Cortex of kidney (tissue), 1 donor: ENCODE measurements at places on chromosomes 5 and 9.

DNA sequence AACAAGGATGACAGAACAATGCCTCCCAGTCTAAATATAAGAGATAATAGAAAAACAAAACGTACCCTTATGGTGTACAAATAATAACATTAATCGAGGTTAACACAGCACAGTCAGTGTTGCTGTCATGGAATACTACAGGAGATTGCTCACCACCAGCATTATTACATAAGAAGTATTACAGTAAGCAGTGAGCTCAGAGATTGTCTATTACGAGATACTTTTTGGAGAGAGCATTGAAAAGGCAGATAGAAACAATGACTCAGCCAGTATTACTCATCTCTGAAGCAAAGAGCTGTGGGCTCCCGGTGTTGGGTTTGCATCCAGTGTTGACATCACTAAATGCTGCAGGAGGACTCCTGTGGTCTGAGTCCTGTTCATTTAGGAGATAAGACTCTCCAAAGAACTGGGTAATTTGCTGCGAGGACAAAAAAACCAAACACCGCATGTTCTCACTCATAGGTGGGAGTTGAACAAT is 191.9 kb upstream of the SEMA6A start:
- no peak for DNase-seq

DNA sequence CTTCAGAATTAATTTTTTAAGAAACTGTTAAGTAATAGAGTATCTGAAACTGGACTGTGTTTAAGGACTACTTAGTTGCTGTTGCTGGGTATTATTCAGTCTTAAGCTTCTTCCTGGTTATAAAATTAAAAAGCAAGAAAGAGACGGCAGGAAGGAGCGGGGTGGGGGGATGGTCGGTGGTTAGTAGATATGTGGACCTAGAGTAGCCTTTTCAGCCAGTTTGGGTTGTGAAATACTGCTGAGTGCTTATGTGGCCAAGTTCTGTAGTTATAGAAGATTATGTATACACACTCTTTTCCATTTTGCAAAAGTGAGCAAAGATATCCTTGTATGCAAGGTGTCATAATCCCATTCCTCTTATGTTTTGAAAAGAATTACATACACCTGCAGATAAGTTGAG is 28.5 kb downstream of the TRIO start:
- DNase-seq, result no peak

DNA sequence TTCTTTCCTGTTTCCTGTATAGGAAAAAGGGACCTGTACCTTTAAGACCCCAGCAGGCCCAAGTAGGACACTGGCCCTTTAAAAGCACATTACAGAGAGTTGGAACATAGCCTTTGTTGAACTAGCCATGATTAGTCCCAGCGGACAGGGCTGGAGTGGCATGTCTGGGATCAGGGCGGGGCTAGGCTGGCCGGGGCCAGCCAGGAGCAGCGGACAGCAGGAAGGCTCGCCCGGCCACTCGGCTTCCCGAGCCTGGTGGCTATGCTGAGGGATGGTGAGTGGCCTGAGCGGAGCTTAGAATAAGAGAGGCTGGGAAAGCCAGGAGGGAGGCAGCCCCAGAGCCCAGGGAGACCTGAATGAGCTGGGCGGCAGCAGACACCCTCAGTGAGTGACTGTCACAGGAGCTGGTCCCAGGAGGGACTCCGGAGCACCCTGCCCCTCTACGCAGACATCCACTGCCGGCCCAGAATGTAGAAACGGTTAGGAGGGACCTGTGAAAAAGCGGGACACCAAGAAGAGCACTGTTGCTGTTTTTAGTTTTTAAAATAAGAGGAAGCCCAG is 92.1 kb downstream of the DAB2IP start:
- no peak for DNase-seq

- no peak for DNase-seq
Observed at GRCh38 chr5:128257076-128257475, 173.5 kb downstream of the SLC12A2 start.

DNA sequence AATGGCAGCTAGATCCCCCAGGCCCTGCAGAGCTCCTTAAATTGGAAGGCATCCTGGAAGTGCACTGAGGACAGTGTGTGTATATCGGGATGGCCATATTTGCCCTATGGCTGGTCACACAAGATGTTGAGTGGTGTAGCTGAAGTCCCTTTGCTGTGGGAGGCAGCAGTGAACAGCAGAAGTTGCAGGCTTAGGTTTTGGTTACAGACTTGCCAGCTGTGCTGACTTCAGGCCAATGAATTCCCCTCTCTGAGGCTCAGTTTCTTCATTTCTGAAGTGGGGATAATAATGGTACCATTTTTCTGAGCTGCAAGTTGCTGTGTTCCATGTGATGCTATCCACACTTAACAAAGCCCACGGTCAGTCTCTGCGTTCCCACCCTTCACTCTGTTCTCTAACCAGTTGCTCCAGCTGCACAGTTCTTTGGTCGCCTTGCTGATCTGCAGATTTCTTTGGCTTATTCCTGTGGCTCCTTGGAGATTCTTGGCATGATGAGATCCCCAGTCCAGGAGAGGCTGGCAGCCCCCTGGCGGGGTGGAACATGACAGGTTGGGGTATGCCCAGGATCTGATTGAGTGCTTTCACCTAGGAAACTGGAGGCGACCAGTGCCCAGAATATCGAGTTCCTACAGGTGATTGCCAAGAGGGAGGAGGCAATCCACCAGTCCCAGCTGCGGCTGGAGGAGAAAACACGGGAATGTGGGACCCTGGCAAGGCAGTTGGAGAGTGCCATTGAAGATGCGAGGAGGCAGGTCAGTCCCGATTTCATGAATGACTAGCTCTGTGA is 6.5 kb upstream of the GLE1 start:
- DNase-seq, result no peak

- no peak for DNase-seq
Observed at GRCh38 chr5:81728301-81728700, 22.6 kb downstream of the SSBP2 start.

GRCh38 chr5:66255714-66256113 is 111.6 kb downstream of the SREK1 start:
- no peak for DNase-seq

DNA sequence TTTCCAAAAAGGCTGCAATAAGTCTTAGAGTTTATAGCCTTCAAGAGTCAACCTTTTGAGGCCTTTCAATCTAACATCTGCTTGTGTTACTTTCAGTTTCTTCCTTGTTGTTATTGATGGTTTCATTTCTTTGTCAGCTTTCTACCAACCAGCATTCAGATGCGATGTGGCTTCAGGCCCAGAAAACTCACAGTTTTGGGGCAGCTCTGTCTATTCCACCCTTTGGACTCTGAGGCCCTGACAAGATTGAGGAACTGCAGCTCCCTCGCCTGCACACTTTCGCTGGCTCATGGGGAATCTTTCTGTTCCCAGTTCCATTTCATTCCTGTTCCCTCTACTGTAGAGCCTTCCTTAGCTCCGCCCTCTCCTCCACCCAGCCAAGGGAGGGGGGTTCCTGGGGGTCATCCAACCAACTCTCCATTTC is 13.3 kb upstream of the WHRN start:
- DNase-seq, result no peak

- DNase-seq, result no peak
Observed at GRCh38 chr5:146376821-146377220, 38.2 kb downstream of the POU4F3 start.

DNA sequence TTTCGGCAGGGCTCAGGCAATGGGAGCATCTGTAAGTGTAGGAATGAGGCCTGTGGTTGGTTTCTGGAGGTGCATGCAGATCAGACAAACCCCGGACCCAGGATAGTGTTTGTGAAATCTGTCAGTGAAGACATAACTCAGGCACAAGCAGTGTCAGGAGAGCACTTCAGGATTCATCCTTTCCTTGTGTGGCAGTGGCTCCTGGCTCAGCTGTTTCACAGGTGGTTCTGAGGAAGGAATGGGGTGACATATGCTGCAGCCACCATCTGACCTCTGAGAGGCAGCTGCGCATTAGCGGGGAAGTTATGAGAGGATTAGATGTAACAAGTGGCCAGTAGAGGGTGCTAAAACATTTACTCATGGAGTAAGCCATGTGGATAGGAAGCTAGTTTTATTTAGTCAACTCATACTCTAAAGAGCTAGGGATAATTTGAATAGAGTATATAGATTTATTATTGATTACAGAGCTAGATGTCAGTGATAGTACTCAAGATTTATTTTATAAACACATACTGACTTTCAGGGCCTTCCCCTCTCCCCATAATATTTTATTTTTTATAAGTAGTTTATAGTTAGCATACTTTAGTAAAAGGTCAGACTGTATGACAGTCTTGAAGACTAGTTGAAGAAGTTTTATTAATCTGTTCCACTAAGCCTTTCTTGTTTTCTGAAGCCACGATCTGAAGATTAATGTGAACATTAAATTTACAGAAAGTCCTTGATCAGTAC is 28.4 kb downstream of the NNT start:
- no peak for DNase-seq

- no peak for DNase-seq
Observed at GRCh38 chr5:75656311-75657003, 45.2 kb downstream of the ANKDD1B start.

DNA sequence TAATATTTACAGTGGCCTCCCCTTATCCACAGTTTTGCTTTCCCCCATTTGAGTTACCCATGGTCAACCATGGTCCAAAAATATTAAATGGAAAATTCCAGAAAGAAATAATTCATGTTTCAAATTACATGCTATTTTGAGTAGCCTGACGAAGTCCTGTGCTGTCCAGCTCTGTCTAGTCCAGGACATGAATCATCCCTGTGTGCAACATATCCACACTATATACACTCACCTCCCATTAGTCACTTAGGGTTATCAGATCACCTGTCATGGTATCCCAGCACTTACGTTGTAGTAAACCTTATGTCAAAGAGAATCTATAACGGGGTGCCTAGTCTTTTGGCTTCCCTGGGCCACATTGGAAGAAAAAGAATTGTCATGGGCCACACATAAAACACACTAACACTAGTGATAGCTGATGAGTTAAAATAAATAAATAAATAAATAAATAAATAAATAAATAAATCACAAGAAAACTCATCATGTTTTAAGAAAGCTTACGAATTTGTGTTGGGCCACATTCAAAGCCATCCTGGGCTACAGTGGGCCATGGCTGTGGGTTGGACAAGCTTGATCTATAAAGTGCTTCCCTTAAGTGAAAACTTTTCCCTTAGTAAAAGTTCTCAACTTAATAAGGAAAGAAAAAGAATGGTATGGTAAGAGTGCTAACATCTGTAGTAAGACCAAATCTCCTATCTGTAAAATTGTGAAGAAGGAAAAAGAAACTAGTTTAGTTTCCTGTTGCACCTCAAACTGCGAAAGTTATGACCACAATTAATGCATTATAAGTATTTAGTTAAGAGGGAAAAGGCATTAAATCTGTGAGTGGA is 15.9 kb upstream of the OMD start:
- no peak for DNase-seq

DNA sequence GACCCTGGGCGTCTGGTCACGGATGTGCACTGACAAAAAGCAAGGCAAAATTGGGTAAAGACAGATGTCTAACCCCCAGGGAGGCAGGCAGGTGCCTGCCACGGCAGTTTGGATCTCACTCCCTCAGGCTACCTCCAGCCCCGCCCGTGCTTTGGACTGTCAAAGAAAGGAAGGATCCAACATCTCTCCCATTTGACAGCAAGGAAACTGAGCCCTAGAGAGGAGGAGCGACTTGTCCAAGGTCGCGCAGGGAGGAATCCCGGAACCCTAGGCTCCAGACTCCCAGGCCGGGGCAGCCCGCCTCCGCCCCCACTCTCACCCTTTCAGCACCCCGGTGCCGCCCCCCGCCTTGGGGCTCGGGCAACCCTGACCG is 376 bp downstream of the GOLGA1 start:
- no peak for DNase-seq

GRCh38 chr5:54083851-54084250 is 226.5 kb downstream of the ARL15 start:
- no peak for DNase-seq

DNA sequence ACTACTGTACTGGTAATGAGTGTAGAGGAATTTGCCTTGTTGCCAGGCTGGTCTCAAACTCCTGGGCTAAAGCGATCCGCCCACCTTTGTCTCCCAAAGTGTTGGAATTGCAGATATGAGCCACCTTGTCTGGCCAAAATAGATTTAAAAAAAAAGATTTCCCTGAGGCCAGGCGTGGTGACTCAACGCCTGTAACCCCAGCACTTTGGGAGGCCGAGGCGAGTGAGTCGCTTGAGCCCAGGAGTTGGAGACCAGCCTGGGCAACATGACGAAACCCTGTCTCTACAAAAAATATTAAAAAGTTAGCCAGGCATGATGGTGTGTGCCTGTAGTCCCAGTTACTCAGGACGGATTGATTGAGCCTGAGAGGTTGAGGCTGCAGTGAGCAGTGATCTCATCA is 62.5 kb downstream of the IPO11 start:
- no peak for DNase-seq

GRCh38 chr5:170223360-170223759 is 9.4 kb upstream of the C5orf58 start:
- no peak for DNase-seq

GRCh38 chr5:170225326-170226128 is 7.3 kb upstream of the C5orf58 start:
- no peak for DNase-seq

- DNase-seq, result no peak
Observed at GRCh38 chr5:139275956-139276355, 17.6 kb upstream of the MATR3 start.

DNA sequence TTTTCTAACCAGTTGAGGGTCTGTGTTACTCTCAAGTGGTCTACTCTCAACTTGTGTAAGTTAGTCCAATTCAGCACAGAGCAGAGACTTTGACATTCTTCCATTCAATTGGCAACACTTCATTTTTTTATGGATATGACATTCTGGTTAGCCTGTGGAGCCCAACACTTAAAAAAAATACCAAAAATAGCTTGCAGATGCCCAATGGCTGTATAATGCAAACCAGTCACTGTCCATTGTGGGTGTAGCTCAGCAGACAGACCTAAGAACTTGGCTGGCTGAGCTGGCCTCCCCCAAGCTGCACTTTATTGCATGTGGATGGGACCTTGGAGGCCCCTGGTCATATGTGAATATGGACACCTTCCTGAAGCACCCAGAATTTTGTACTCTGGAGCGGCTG is 103.2 kb downstream of the DPYSL3 start:
- no peak for DNase-seq

GRCh38 chr5:168847511-168848073 is 268.4 kb upstream of the PANK3 start:
- no peak for DNase-seq

DNA sequence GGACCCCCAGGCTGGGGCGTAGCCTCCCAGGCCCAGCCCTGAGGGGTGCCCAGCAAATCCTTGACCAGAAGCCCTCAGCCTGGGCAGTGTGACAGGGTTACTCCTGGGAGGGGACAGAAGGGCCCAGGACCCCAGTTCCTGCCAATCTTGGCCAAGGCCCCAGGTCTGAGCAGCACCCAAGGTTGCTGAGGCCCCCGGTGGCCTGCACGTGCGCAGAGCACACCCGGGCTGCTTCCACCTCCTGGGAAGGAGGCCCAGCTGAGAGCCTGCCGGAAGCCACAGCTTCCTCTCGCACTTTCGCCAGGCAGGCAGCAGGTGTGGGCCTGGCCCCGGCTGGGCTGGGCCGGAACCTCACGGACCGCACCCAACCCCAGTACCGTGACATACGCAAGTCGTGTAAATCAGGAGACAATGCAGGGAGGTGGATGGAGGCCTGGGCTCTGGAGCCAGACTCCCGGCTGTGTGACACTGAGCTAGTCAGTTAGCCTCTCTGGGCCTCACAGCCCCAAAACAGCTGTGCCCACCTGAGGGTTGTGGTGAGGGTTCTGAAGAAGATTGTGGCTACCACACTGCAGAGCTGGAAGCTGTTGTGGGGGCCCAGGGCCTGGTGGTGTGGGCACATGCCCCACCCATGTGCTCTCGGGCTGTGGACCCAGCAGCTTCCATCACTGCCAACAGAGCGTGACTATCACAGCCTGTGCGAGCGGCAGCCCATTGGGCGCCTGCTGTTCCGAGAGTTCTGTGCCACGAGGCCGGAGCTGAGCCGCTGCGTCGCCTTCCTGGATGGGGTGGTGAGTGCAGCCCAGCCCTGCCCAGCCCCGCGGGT is 5.1 kb downstream of the GRK6 start:
- DNase-seq, result no peak
